ENCODE measurements at places on chromosomes 2 and 18. TPM values are rescaled to one million over a fixed set of nuclear protein-coding genes. Genes with fewer than 3 reads are reported as not detected.

DNA sequence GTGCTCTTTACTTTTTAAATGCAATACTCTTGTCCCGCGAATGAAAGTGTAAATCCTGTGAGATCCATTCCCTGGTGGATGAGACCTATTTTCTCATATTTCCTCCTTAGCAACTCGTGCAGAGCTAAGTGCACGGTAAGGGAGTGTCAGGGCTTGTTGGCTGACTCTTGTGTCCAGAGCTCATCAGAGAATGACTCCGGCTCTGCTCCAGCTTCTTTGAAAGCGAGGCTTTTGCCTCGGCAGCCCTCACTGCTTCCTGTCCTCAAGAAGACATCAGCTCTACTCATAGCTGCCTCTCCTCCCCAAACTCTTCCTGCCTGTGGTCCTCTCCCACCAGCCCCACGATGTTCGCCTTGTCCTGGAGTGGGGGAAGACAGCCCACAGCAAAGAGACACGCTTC is 70.7 kb downstream of the LIPG start:
- no peak overlapping the region for H3K4me3 ChIP-seq
- no peaks in the 10 kb centered on the region for H3K36me3 ChIP-seq
- H3K27me3 ChIP-seq, result no peaks in the 10 kb centered on the region
- no peak for DNase-seq
- peaks cover 6% of the 10 kb centered on the region for H3K4me1 ChIP-seq

DNA sequence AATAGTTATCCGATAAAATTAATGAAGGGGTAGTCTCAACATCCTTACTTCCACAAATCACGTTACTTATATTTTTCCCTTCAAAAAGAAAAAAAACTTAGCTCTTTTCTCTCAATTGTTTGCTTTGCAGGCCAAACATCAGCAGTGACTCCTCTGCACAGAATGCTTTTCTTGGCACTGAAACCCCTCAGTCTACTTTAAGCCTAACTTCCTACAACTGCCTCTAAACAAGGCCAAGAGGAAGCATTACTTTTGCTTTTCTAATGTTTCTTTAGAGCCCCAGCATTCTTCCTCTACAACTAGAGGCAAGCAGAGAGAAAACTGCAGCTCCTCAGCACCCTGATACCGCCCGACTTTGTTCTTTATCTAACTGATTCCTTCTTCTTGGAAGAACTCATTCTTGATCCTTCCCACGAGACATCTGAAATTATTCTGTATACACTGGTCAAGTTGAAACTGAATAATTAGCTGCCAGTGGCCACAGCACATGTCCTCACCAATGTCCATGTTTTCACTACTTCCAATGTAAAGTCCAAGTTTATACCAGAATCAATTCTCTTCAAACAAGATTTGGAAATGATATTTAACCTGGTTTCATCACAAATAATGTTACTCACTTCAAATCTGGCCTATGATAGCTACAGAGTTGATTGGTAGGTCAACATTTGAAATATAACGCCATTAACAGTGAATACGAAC is 55.3 kb downstream of the DTNB start:
- no peak overlapping the region for H3K4me3 ChIP-seq
- peak overlapping the region; percentile 56 for H3K27ac ChIP-seq
- H3K36me3 ChIP-seq, result no peaks in the 10 kb centered on the region

KCNJ13 gene
- total RNA-seq, result not detected

GRCh38 chr2:235032466-235032865 is 80.6 kb downstream of the SH3BP4 start:
- no peak for DNase-seq
- H3K27me3 ChIP-seq, result no peaks in the 10 kb centered on the region
- no peak overlapping the region for H3K4me3 ChIP-seq
- H3K4me1 ChIP-seq, result peaks cover 15% of the 10 kb centered on the region
- no peak overlapping the region for H3K27ac ChIP-seq

- no peak overlapping the region for H3K4me3 ChIP-seq
- no peak for DNase-seq
- no peak overlapping the region for H3K27ac ChIP-seq
- H3K36me3 ChIP-seq, result peaks cover 1% of the 10 kb centered on the region
- H3K4me1 ChIP-seq, result peaks cover 23% of the 10 kb centered on the region
These were observed 95.1 kb downstream of the MRO start for GRCh38 chr18:50724751-50725151.

KLHL41 gene
- 1.0 TPM for total RNA-seq

- no peaks in the 10 kb centered on the region for H3K36me3 ChIP-seq
- H3K27me3 ChIP-seq, result no peaks in the 10 kb centered on the region
- peaks cover 63% of the 10 kb centered on the region for H3K4me1 ChIP-seq
- peak overlapping the region; percentile 27 for H3K4me3 ChIP-seq
These were observed 71.8 kb downstream of the TGOLN2 start for GRCh38 chr2:85255813-85256594.

ASPRV1 gene
- 1.2 TPM for total RNA-seq

- H3K4me1 ChIP-seq, result no peaks in the 10 kb centered on the region
- no peaks in the 10 kb centered on the region for H3K36me3 ChIP-seq
- H3K27me3 ChIP-seq, result peaks cover 8% of the 10 kb centered on the region
- no peak for DNase-seq
- H3K27ac ChIP-seq, result no peak overlapping the region
These were observed 188.7 kb downstream of the MYT1L start for GRCh38 chr2:2142345-2142744.

DNA sequence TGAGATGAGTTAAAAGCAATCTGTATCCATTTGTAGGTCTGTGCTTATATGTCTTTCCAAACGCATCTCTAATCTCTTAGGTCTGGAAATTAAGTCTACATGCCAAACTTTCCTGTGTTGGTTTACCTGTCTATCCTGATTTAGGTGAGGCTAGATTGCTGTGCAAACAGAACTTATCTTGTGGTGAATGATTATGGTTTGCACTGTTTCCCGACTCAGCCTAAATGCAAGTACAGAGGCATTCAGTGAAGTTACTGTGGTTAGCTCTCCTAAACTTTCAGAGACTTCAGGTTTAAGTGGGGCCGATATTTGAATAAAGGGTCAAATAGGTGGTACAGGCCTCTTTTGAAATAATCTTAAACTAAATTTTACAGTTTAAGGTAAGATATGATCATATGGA is 103.5 kb downstream of the ICOS start:
- no peaks in the 10 kb centered on the region for H3K36me3 ChIP-seq
- no peak overlapping the region for H3K27ac ChIP-seq
- DNase-seq, result no peak
- H3K27me3 ChIP-seq, result no peaks in the 10 kb centered on the region
- H3K4me3 ChIP-seq, result no peak overlapping the region

DNA sequence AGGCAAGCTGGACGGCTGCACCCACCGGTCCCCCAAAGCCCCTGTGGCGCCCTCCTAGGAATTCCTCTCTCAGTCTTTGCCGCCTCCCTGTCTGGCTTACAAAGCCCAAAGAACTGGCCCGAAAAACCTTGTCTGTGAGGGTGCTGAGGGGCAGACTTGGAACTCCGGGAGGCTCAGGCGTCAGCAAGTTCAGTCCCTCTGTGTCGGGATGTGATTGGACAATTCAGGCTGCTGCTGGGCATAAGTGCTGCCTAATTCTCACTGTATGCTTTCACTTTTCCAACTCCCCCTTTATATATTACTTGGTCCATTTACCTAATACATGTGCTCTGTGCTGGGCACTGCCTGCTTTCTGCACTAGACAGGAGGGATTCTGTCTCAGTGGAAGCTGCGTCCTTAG is 20.3 kb upstream of the SH3RF3 start:
- H3K4me3 ChIP-seq, result no peak overlapping the region
- DNase-seq, result no peak
- no peaks in the 10 kb centered on the region for H3K4me1 ChIP-seq

GPC1 gene
- total RNA-seq, result 71.5 TPM

DNA sequence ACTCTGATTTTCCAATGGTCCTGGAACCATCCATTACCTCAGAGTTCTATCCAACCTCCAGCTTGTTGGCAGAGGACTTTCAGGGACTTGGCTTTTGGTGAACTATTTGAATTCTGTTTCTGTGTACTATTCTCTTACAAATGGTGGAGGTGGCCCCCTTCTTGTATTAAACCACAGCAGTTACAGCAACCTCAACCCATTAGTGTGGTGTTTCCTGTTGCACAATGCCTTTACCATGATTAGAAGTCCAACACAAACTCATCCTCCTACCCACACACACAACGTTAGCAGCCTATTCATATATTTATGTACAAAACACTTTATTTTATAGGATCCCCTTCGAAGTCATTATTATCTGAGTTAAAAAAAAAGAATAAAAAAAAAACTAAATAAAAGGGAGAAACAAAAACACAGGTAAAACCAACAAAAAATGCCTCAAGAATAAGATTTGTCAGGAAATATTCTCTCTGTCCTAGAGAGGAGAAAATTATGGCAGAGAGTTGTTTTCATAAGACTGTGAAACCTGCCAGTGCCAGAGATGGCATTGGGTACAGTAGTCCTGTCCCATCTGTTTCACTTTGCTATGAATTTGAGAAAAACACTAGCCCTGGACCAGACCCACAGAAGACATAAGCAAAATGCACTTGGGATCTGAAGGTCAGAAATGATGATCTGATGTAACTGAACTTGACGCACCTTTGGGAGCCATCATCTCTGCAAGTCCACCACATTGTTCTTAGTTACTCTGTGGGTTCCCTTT is 1896.0 kb upstream of the PIK3C3 start:
- no peaks in the 10 kb centered on the region for H3K36me3 ChIP-seq
- no peaks in the 10 kb centered on the region for H3K27me3 ChIP-seq
- DNase-seq, result no peak
- H3K27ac ChIP-seq, result no peak overlapping the region
- no peaks in the 10 kb centered on the region for H3K4me1 ChIP-seq

FAM237A gene
- total RNA-seq, result not detected

DNA sequence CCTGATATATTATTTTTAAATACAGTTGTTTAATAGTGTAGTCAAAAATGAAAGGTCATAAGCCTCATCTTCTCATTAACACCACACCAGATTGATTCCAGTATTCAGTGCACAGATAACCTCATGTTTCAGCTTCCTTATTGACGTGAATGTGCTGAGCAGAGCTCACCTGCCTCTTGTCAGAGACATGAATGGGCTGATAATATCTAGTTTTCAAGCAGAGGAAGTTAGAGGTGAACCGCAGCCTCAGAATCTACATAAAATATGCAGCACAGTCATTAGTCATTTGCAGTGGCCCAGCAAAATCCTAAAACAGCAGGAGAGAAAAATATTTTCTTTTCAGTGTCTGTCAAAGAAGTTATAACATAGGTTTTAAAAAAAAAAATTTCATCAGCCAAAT is 216.2 kb downstream of the GBX2 start:
- H3K4me3 ChIP-seq, result no peak overlapping the region
- no peak overlapping the region for H3K27ac ChIP-seq
- no peak for DNase-seq
- H3K36me3 ChIP-seq, result peaks cover 12% of the 10 kb centered on the region
- H3K4me1 ChIP-seq, result peaks cover 7% of the 10 kb centered on the region
- H3K27me3 ChIP-seq, result no peaks in the 10 kb centered on the region

UCN gene
- 6.1 TPM for total RNA-seq

DNA sequence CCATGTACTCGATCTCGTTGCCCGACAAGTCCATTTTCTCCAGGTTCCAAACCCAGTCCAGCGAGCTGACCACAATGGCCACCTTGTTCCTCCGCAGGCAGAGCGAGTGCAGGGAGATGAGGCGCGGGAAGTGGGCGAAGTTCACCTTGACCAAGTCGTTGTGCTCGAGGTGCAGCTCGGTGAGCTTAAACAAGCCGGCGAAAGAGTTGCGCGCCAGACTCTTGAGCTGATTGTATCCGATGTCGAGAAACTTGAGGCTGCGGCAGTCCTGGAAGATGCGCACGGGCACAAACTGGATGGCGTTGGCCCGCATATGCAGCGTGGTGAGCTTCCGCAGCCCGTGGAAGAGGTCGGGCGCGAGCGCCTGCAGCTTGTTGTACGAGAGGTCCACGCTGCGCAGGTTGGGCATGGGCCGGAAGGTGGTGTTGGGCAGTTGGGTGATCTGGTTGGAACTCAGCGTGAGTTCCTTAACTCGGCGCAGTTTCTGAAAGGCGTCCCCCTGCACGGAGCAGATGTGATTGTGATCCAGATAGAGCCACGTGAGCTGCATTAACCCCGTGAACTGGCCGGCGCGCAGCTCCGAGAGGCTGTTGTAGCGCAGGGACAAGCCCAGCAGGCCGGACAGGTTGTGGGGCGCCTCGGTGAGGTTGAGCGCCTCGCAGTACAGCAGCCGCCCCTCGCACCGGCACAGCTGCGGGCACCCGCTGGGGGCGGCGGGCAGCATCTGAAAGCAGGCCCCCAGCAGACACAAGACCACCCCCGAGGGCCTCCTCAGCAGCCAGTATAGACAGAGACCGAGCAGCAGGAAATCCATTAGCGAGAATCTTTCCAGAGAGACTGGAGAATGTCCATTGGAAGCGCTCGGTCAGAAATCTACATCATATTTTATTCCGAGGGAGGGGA is 1.3 kb downstream of the LRRTM1 start:
- no peak for DNase-seq
- H3K4me3 ChIP-seq, result peak overlapping the region; percentile 52
- peaks cover 7% of the 10 kb centered on the region for H3K27me3 ChIP-seq
- peaks cover 25% of the 10 kb centered on the region for H3K4me1 ChIP-seq
- H3K36me3 ChIP-seq, result no peaks in the 10 kb centered on the region
- H3K27ac ChIP-seq, result no peak overlapping the region

- H3K4me3 ChIP-seq, result no peak overlapping the region
- no peak for DNase-seq
- H3K27me3 ChIP-seq, result no peaks in the 10 kb centered on the region
- no peak overlapping the region for H3K27ac ChIP-seq
- no peaks in the 10 kb centered on the region for H3K36me3 ChIP-seq
- no peaks in the 10 kb centered on the region for H3K4me1 ChIP-seq
These were observed 1354.9 kb upstream of the TMEFF2 start for GRCh38 chr2:193549661-193550060.

- no peaks in the 10 kb centered on the region for H3K27me3 ChIP-seq
- H3K27ac ChIP-seq, result no peak overlapping the region
These were observed 24.6 kb upstream of the INO80C start for GRCh38 chr18:35522130-35522959.

GRCh38 chr2:149953627-149954026 is 366.1 kb upstream of the MMADHC start:
- no peak overlapping the region for H3K27ac ChIP-seq
- no peak for DNase-seq
- H3K4me1 ChIP-seq, result no peaks in the 10 kb centered on the region
- no peaks in the 10 kb centered on the region for H3K27me3 ChIP-seq
- no peaks in the 10 kb centered on the region for H3K36me3 ChIP-seq
- H3K4me3 ChIP-seq, result no peak overlapping the region

GRCh38 chr2:3349211-3349693 is 28.4 kb downstream of the EIPR1 start:
- H3K4me3 ChIP-seq, result no peak overlapping the region
- no peak for DNase-seq
- H3K36me3 ChIP-seq, result no peaks in the 10 kb centered on the region
- H3K4me1 ChIP-seq, result no peaks in the 10 kb centered on the region

DNA sequence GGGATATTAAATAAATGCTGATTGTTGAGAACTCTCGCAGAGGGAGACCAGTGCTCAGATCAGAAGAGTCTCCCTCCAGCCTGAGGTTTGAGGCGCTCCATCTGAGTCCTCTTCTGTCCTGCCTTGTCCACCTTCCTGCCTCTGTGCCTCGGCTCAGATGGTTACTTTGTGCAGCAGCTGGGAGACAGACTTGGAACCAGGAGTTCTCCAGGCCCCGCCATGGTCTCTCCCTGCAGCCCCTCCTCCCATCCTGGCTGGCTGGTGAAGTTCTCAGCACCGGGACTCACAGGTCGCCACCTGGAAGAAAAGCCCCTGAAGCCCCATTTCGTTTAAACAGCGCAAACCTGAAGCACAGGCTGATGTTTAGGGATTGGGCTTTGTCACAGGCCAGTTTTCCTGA is 60.6 kb downstream of the DDX1 start:
- no peaks in the 10 kb centered on the region for H3K27me3 ChIP-seq
- no peak overlapping the region for H3K27ac ChIP-seq
- no peak overlapping the region for H3K4me3 ChIP-seq
- no peaks in the 10 kb centered on the region for H3K36me3 ChIP-seq
- DNase-seq, result no peak

- no peak overlapping the region for H3K27ac ChIP-seq
- no peaks in the 10 kb centered on the region for H3K36me3 ChIP-seq
- H3K4me3 ChIP-seq, result no peak overlapping the region
- DNase-seq, result no peak
- no peaks in the 10 kb centered on the region for H3K4me1 ChIP-seq
These were observed 21.6 kb upstream of the SPATA3 start for GRCh38 chr2:230974096-230974913.

Measured in esophagus muscularis mucosa (tissue), 4 donors.